Stomach (tissue), 19 donors: ENCODE measurements at places on chromosomes 16 and 17. TPM values are rescaled to one million over a fixed set of nuclear protein-coding genes. Genes with fewer than 3 reads are reported as not detected.

Gene HOXB3
- 3.8 TPM for polyA plus RNA-seq

Gene SKAP1
- 4.4 TPM for polyA plus RNA-seq

Gene ANKFN1
- 0.10 TPM for polyA plus RNA-seq

Gene C16orf46
- polyA plus RNA-seq: 0.44 TPM

Gene TEPSIN
- 18.1 TPM for polyA plus RNA-seq

Gene CLDN9
- not detected for polyA plus RNA-seq

Gene CCR7
- polyA plus RNA-seq: 0.92 TPM

Gene ABCA5
- 24.7 TPM for polyA plus RNA-seq

GRCh38 chr16:17101646-17102045 is 369.1 kb downstream of the XYLT1 start:
- DNase-seq: no peak
- no peaks in the 10 kb centered on the region for H3K4me1 ChIP-seq
- no peaks in the 10 kb centered on the region for H3K27me3 ChIP-seq
- H3K27ac ChIP-seq: no peak overlapping the region
- no peaks in the 10 kb centered on the region for H3K36me3 ChIP-seq
- H3K4me3 ChIP-seq: no peak overlapping the region

DNA sequence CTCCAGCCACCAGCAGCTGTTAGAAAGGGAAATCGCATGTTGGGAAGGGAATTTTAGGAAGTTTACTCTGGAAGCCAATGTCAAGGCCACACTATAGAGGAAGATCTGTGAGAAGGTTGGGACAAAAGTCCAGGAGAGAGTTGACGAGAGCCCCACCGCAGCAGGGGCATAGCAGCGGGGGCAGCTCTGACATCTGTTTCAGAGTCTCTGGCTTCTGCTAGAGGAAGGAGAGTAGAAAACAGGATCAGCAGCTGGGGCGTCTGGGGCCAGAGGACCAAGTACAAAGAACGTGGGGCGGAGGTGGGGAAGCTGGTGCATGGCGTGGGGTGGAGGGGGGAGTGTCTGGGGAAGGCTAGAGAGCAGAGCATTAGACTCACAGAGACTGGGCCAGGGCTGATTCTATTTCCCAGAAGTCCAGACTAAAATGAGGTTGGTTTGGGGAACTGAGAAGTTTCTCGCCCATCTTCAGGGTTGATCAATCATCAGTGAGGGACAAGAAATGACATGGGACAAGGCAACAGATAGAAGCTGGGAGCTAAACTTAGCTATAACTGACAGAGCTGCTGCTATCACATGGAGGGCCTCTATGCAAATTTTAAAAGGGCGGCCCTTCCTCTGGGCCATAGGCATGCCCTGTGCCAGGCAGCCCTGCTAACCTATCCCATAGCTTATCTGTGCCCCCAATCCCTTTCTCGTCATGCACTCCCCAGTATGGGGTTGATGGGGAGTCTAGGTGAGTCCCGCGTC is 1.2 kb downstream of the RABEP2 start:
- peak; percentile 29 for DNase-seq
- no peaks in the 10 kb centered on the region for H3K27me3 ChIP-seq
- H3K36me3 ChIP-seq: peaks cover 20% of the 10 kb centered on the region
- peak overlapping the region; percentile 98 for H3K27ac ChIP-seq
- peak overlapping the region; percentile 96 for H3K4me3 ChIP-seq

GRCh38 chr16:82146957-82147356 is 23.1 kb downstream of the MPHOSPH6 start:
- H3K27ac ChIP-seq: no peak overlapping the region
- H3K27me3 ChIP-seq: no peaks in the 10 kb centered on the region
- no peaks in the 10 kb centered on the region for H3K4me1 ChIP-seq
- peaks cover 33% of the 10 kb centered on the region for H3K36me3 ChIP-seq
- no peak overlapping the region for H3K4me3 ChIP-seq

GRCh38 chr16:125011-125410 is 13.5 kb downstream of the NPRL3 start:
- H3K4me3 ChIP-seq: no peak overlapping the region
- H3K36me3 ChIP-seq: peaks cover 31% of the 10 kb centered on the region

DNA sequence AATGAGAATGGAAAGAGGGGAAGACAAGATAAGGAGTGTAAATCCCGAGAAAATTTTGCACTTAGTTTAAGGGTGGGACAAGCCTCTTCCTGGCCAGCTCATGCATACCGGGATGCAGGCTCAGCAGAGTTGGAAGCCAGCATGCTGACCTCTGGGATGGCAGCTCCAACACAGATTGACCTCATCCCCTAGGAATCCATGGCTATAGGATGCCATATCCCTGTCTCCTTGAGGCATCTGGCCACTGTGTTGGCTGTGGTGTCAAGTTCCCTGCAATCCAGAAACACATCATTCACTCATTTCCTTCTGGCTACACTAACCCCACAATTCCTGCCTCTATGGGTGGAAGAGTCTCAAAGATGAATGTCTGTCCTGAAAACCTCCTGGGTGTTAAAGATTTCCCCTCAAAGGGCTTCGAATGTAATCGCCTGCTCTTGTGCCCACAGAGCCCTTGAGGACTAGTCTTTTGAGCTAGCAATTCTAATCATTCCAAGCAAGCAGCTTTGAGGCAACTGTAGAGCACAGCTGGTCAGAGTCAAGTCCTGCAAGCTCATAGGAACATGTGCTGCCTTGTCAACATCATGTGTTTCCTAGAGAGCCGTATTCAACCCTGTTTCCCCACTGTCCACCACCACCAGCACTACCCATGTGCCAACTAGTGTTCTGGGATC is 141.4 kb downstream of the PMP22 start:
- H3K4me3 ChIP-seq: no peak overlapping the region
- H3K27ac ChIP-seq: no peak overlapping the region
- no peak for DNase-seq
- no peaks in the 10 kb centered on the region for H3K4me1 ChIP-seq
- no peaks in the 10 kb centered on the region for H3K36me3 ChIP-seq

DNA sequence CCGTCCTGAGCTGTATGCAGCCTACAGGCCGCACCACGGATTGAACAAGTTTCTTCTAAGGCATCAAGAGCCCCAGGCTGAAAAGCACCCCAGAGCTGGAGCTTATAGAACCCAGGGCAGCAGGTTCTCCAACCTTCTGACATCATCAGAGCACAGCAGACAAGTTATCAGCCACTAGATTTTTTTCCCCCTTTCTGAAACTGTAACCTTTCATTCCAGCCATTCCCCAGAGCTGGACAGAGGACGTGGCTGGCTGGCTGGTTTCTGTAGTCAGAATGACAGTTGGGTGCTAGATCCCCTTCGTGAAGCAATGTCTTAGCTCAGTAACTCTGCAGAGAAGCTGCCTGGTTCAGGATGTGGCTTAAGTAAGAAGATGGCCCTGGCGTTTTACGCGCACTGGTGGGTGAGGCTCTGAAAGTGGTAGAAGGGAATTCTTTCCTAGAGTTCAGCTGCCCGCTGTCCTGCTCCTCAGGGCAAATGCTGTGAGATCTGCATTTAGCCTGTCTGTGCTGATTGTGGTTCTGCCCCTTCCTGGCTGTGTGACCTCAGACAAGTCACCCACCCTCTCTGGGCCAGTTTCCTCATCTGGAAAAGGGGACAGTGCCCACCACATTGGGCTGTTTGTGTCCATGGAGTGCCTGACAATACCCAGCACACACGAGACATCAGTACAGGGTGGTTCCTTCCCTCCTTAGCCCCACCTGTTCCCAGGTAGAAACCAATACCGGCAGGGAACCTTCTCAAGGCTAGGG is 9.1 kb downstream of the DEXI start:
- peaks cover 51% of the 10 kb centered on the region for H3K36me3 ChIP-seq
- DNase-seq: no peak
- peaks cover 83% of the 10 kb centered on the region for H3K4me1 ChIP-seq
- no peaks in the 10 kb centered on the region for H3K27me3 ChIP-seq

DNA sequence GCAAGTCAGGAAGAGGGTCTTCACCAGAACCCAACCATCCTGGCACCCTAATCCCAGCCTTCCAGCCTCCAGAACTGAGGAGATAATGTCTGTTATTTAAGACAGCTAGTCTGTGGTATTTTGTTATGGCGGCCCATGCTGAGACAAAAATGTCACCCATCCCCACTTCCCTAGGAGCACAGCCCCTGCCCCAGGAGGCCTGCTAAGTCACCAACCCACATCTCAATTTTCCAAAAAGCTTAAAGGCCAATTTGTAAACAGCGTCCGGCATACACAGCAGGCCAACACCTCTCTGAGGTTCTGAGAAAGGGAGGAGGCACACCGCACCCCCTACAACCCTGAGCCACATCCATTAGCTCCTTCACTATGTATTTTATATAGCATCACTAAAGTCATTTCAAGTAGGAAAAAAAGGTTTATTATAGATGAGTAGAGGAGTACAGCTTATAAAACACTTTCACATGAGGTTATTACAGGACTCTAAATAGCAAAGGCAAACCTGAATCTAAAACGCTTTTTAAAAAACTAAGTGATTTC is 6.9 kb downstream of the TMEM170A start:
- H3K4me3 ChIP-seq: no peak overlapping the region
- no peak overlapping the region for H3K27ac ChIP-seq
- H3K36me3 ChIP-seq: no peaks in the 10 kb centered on the region
- DNase-seq: no peak
- peaks cover 15% of the 10 kb centered on the region for H3K4me1 ChIP-seq

DNA sequence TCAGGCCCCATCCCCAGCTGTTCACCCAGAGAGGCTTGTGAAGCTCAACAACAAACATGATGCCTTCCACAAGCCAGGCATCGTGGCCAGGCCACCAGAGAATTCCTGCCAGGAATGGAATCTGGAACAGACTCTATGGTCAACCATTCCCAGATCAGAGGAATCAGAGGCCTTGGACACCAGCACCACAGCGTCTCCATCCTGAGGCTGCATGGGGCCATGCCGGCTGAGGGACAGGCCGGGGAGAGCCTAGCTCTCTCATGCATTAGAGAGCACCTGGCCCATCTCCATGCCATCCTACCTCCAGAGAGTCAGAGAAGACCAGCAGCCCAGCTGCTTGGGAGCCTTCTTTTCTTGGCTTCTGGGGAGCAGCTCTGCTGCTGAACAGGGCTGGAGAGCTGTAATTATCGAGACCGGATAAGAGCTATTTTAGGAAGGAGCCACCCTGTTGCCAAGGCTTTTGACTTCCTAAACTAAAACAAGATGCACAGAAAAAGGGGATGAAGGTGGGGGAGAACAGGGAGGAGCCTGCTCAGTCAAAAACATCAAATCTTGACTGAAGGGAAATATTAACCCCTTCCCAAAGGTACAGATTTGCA is 24.5 kb upstream of the MTMR4 start:
- no peaks in the 10 kb centered on the region for H3K4me1 ChIP-seq
- no peak overlapping the region for H3K27ac ChIP-seq
- H3K36me3 ChIP-seq: no peaks in the 10 kb centered on the region
- no peaks in the 10 kb centered on the region for H3K27me3 ChIP-seq

DNA sequence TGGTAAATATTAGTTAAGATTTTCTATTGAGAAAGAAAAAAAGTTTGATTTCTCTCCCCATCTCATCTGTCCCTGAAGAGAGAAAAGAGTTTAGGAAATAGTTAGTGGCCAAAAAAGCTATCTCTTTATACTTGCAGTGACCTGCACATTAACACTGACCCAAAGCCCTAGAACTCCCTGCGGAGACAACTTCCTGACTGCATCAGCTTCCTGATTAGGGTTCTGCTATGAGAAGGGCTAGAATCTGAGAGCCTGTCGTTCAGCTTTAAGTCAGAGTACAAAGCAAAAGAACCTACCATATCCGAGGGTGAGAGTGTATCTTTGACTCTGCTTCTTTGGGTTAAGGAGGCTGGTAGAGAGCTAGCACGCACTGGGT is 24.7 kb downstream of the LIMD2 start:
- H3K27ac ChIP-seq: peak overlapping the region; percentile 91
- peaks cover 46% of the 10 kb centered on the region for H3K36me3 ChIP-seq
- H3K4me3 ChIP-seq: peak overlapping the region; percentile 22
- peaks cover 19% of the 10 kb centered on the region for H3K4me1 ChIP-seq
- H3K27me3 ChIP-seq: no peaks in the 10 kb centered on the region

DNA sequence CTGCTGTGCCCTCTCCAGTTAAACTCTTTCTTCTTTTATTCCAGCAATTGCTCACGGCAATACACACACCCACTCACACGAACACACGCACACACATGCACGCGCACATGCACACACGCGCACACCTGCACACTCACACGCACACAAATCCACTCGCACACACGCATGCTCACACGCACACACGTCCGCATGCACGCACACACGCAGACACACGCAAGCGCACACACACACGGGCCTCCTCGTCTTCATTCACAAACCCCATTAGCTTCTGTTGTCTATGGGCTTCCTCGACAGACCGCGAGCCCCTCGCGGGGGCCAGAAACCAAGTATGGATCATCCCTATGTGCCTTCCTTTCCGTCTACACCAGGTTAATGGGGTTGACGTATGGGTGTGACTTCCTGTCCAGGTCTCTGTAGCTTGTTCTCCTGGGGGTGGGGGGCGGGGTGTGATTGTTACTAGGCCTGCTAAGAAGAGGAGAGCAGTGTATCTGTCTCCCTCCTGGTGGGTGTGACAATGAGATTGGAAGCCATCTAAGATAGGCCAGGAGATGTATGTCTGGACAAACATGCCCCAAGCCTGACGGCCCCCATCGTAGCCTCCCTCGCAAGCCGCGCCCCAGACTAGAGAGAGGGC is 670 bp upstream of the CTF1 start:
- H3K4me3 ChIP-seq: peak overlapping the region; percentile 58
- peaks cover 44% of the 10 kb centered on the region for H3K4me1 ChIP-seq
- no peaks in the 10 kb centered on the region for H3K27me3 ChIP-seq
- H3K36me3 ChIP-seq: peaks cover 12% of the 10 kb centered on the region

- peak; percentile 84 for DNase-seq
- H3K27ac ChIP-seq: peak overlapping the region; percentile 82
- peaks cover 62% of the 10 kb centered on the region for H3K36me3 ChIP-seq
- H3K4me1 ChIP-seq: peaks cover 60% of the 10 kb centered on the region
- no peak overlapping the region for H3K4me3 ChIP-seq
Observed at GRCh38 chr17:2083613-2084035, 28.7 kb downstream of the HIC1 start.

DNA sequence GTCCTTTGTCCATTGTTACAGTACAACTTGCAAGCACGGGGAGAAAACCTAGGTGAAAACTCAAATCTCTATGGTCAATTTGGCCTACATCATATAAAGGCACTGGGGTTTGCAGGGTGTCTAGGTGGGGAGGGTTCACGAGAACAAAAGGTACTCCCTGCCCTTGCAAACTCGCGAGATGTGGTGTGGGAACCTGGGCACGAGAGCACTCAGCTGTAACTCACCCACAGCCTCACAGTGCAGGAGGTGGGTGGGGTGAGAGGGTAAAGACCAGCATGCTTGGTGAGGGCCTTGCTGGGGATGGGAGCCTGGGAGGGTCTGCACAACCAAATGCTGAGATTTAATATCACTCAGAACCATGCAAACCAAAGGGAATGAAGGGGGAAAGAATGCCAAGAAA is 18.4 kb upstream of the ZNF594 start:
- H3K4me1 ChIP-seq: no peaks in the 10 kb centered on the region
- no peak overlapping the region for H3K4me3 ChIP-seq
- no peaks in the 10 kb centered on the region for H3K27me3 ChIP-seq
- no peak overlapping the region for H3K27ac ChIP-seq
- DNase-seq: no peak

GRCh38 chr17:6536053-6536452 is 20.3 kb downstream of the PITPNM3 start:
- H3K4me3 ChIP-seq: no peak overlapping the region
- H3K4me1 ChIP-seq: no peaks in the 10 kb centered on the region
- H3K27me3 ChIP-seq: no peaks in the 10 kb centered on the region
- H3K36me3 ChIP-seq: peaks cover 9% of the 10 kb centered on the region

GRCh38 chr17:27921599-27921998 is 28.4 kb upstream of the LYRM9 start:
- no peak overlapping the region for H3K4me3 ChIP-seq
- H3K27me3 ChIP-seq: no peaks in the 10 kb centered on the region
- no peak for DNase-seq
- H3K4me1 ChIP-seq: no peaks in the 10 kb centered on the region
- no peaks in the 10 kb centered on the region for H3K36me3 ChIP-seq
- H3K27ac ChIP-seq: no peak overlapping the region

GRCh38 chr17:73278465-73279453 is 17.1 kb upstream of the CPSF4L start:
- H3K36me3 ChIP-seq: peaks cover 19% of the 10 kb centered on the region
- H3K4me1 ChIP-seq: peaks cover 57% of the 10 kb centered on the region
- H3K27me3 ChIP-seq: no peaks in the 10 kb centered on the region
